Neural crest cell (in vitro differentiated cells): ENCODE measurements at places on chromosomes 13 and 19. TPM values are rescaled to one million over a fixed set of nuclear protein-coding genes. Genes with fewer than 3 reads are reported as not detected.

NKG7 gene
- not detected in 2 replicates for total RNA-seq

POSTN gene
- total RNA-seq: 93.0 and 97.0 TPM in 2 replicates

ZNF229 gene
- 6.7 and 7.4 TPM in 2 replicates for total RNA-seq

TMTC4 gene
- 51.7 and 57.1 TPM in 2 replicates for total RNA-seq

ATP4B gene
- total RNA-seq: not detected in 2 replicates

PBX4 gene
- total RNA-seq: 7.5 and 7.7 TPM in 2 replicates

PSG7 gene
- total RNA-seq: not detected in 2 replicates

ZNF433 gene
- total RNA-seq: 5.7 and 5.8 TPM in 2 replicates

RETN gene
- not detected in 2 replicates for total RNA-seq

LMO7 gene
- total RNA-seq: 3.5 and 4.8 TPM in 2 replicates

PSG6 gene
- not detected in 2 replicates for total RNA-seq

FFAR3 gene
- total RNA-seq: not detected in 2 replicates

CGB8 gene
- not detected in 2 replicates for total RNA-seq

ERICH4 gene
- total RNA-seq: not detected in 2 replicates

ADM5 gene
- total RNA-seq: 11.8 TPM in 2 replicates

CCDC169 gene
- total RNA-seq: 1.7 and 3.5 TPM in 2 replicates

ZNF566 gene
- 20.8 and 26.9 TPM in 2 replicates for total RNA-seq

CEACAM20 gene
- not detected in 2 replicates for total RNA-seq

CD70 gene
- total RNA-seq: 0.41 TPM in 1 of 2 replicates, not detected in the other

CCDC194 gene
- not detected in 2 replicates for total RNA-seq

LILRB5 gene
- total RNA-seq: not detected in 2 replicates

C3 gene
- 0.37 TPM in 1 of 2 replicates, not detected in the other for total RNA-seq

ZSWIM9 gene
- 11.2 and 13.4 TPM in 2 replicates for total RNA-seq

ZNF223 gene
- 5.8 and 7.6 TPM in 2 replicates for total RNA-seq

MPV17L2 gene
- total RNA-seq: 16.9 and 17.2 TPM in 2 replicates

RFPL4AL1 gene
- total RNA-seq: not detected in 2 replicates

LRRC63 gene
- total RNA-seq: 0.37 and 0.52 TPM in 2 replicates

CYP2A7 gene
- not detected in 2 replicates for total RNA-seq

LDLR gene
- 141 and 152 TPM in 2 replicates for total RNA-seq

SSC5D gene
- 1.3 and 1.5 TPM in 2 replicates for total RNA-seq

HSPB6 gene
- total RNA-seq: 0.37 and 0.64 TPM in 2 replicates
